ENCODE measurements at places on chromosomes 6 and 20.

DNA sequence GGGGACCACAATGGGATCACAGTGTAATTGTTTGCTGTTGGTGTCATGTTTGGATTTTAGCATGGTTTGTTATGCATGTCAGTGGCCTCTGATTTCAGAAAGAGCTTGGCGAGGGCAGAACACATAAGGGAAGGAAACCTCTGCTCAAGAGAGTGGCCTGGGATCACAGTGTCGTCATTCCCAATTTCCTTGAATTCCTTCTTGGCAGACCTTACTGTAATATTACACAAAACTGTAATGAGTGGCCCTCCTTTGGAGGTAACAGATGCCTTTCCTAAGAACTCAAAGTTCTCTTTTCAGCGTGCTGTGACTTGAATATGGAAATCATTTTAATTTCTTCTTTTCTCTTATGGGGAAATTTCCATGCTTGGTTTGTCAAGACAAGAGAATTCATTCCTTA is 46.9 kb downstream of the JAG1 start:
- no peak for DNase-seq

DNA sequence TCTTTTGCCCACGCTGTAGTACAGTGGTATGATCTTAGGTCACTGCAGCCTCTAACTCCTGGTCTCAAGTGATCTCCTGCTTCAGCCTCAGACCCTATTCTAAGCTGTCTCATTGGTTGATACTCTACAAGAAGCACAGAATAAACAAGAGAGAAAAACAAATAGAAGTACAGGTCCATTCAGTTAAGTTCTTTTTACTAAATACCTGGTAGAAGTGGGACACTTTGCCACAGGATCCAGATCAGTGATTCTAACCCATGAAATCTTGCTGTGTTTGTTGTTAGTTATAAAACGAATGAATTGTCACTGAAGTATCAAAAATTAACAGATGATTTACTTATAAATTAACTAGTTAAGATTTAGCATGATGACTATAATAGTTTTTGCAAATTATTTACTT is 76.7 kb downstream of the SCAND1 start:
- no peak for DNase-seq

GRCh38 chr6:17892097-17892686 is 95.2 kb downstream of the KIF13A start:
- DNase-seq = no peak

GRCh38 chr6:160253292-160253691 is 5.3 kb downstream of the SLC22A2 start:
- no peak for DNase-seq

DNA sequence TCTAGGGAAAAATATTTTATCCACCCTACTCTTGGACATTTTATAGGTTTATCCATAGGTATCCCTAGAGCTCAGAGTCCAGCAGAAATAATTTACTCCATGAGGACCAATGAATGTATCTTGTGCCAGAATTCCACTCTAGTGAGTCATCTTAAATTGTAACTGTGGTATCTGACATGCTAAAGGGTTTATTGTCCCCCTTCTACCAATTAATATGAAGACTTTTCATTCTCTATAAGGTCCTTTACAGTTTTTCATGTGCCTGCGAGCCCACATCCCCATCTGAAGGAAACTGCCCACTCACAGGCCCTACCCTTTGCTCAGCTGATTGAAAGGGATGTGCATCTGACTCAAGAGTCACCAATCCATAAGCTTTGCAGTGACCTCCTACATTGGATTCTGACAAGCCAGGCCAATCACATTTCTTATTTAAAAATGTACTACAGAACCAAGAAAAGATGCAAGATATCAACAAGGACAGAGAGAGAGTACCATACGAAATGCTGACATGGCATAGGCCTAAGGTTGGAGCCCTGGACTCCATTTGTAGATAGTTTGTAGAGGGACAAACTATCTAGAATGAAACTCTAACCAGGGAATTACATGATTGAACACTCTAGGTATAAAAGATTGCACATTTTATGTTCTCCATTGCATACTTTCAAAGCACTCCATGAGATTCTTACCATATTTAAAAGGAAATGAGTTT is 93.4 kb upstream of the DEFB112 start:
- no peak for DNase-seq

DNA sequence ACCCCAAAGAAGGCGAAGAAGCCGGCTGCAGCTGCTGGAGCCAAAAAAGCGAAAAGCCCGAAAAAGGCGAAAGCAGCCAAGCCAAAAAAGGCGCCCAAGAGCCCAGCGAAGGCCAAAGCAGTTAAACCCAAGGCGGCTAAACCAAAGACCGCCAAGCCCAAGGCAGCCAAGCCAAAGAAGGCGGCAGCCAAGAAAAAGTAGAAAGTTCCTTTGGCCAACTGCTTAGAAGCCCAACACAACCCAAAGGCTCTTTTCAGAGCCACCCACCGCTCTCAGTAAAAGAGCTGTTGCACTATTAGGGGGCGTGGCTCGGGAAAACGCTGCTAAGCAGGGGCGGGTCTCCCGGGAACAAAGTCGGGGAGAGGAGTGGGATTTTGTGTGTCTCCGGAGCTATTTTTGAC is 69.6 kb downstream of the HFE start:
- DNase-seq = no peak

GRCh38 chr20:57946559-57947315 is 236.9 kb upstream of the PMEPA1 start:
- DNase-seq = no peak

DNA sequence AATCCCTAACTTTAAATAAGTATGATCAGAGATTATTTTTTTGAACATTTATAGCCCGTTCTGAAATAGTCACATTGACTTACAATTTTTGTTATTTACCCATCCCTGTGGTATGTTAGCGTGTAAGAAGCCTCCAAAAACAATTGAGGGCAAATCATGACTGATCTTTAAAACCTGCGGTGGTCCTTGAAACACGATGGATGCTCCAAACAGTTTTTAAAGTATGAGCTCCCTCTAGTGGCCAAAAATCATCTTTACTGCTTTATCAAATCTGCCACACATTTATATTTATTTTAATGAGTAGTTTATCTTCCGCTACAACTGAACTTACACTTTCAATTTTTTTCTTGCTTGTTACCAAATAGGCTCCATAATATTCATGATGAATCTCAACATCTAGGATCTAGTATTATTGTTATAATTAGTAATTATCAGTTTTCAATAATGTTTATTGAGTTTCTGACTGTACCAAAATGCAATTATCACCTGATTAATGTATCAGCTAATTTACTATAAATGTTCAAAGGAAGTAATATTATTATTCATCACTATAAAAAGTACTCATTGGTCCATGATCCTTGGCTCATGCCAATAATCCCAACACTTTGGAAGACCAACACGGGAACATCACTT is 52.2 kb downstream of the MARCKS start:
- DNase-seq = no peak

DNA sequence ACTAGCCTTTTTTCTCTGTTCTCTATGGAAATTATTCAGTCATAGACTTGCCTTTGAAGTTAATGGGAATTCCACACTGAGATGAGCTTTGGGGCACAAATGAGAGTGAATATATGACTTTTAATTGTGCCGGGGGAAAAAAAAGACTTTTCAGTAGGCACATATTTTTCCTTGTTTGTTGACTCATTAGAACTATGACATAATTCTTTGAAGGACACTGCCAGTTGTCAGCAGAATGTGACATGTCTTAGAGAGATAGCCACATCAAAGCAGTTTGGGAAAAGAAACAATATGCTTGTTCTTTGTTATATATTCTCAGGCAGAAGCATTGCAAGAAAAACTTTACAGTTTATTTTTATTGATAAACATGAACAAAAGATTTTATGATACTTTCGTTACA is 138.3 kb downstream of the COL9A1 start:
- no peak for DNase-seq

DNA sequence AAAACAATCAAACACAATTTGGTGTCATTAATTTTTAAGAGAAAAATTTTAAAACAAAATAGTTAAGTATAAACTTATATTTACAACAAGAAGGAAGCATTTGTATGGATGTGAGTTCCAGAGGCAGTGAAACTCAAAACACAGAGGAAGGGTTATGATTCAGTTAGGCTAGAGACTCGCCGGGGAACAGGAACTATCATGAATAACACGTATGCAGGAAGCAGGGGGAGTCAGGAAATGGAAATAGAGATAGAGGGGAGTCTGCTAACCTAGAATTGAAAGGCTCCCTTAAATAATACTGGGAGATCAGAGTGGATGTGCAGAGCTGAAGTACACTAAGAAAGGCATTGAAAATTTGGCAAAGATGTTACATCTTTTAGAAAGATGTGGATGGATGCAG is 14.2 kb upstream of the HLA-DRB1 start:
- no peak for DNase-seq

- DNase-seq = no peak
These were observed 23.7 kb downstream of the SULF2 start for GRCh38 chr20:47761482-47762047.

DNA sequence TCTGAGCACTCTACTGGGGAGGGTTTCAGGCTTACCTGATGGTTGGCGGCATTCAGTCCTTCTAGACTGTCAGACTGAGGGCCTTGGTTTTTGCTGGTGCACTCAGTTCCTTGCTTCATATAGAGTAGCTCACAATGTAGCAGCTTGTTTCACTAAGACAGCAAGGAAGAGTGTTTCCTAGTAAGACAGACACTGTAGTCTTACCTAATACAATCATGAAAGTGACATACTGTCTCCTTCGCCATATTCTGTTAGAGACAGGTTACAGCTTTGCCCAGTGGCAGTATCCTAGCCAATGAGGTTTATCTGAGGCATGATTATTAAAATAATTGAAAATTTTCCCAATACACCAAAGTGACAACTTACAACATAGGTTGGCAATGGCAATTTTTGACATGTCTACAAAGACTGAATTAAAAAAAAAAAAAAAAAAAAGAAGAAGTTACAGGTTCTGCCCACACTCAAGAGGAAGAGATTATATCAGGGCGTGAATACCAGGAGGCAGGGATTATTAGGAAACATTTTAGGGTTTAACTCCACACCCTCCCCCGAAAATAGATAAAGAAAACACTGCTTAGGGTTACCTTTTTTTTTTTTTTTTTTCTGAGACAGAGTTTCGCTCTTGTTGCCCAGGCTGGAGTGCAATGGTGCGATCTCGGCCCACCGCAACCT is 66.8 kb downstream of the SCAND1 start:
- no peak for DNase-seq

DNA sequence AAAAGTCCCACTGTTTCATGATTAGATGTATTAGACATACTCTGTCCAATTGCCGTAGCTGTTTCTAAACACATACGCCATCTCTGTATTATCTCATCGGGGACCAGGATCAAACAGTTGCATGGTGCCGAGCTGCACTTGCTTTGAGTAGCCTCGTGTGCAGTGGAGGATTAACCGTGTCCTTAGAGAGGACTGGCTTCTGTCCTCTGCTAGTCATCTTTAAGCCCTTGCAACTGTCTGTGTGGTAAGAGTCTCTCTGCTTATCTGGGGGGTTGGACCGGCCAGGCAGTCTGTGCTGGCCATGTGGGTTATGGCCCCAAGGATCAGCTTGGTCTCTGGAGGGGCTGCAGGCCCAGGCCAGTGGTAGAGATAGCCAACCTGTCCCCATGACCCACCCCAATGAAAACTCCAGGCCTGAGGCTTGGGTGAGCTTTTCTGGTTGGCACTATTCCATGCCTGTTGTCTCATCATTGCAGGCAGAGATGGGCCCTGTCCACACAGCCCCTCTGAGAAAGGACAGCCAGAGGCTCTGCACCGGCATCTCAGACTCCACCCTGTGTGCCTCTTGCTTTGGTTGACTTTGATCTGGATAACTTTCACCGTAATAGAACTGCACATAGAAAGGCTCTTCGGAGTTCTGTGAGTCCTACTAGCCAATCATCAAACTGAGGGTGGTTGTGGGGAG is 137.3 kb upstream of the SNX9 start:
- no peak for DNase-seq

DNA sequence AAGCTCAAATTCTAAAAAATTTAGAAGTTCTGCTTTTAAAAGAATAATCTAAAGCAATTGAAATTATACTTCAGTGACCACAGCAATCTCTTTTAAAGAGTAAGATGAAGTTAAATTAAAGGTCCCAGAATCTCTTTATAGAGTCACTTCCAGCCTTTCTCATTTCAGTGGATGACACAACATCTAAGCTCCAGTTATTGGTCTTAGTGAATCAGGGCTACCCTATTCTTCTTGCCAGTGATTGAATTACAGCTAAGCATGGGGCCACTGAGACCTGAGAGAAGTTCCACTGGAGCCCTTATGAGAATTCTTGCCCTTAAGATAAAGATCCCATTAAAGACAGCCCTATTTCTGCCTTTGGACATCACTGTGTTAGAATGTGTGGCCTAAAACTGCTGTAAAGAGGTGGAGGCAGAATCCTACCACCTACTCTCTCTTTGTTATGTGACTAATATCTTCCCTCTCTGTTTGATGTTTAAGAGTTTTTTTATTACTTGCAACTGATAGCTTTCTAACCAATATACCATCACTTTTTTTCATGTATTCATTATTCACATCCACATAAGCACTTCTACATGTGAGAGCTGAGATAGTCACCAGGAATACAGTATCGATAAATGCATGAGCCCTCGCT is 128.6 kb downstream of the UNC5CL start:
- no peak for DNase-seq

- no peak for DNase-seq
These were observed 46.9 kb downstream of the GINS1 start for GRCh38 chr20:25454153-25454900.

DNA sequence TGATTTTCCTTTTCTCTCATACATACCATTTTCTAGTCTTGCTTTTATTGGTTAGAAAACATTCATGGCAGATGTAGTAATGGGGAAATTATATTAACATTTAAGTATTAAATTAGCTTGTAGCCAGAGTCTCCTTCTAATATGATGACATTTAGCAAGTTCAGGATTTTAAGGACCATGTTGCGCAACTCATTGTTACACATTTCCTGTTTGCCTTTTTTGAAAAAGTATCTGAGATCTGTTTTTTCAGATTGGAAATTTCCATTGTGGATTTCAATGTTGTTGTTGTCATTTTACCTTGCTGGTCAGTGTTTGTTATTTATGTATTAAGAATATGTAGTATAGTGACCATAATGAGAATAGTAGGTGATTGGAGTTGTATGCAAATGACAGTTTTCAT is 38.7 kb downstream of the CDKAL1 start:
- no peak for DNase-seq

- DNase-seq = no peak
These were observed 39.0 kb upstream of the ASXL1 start for GRCh38 chr20:32319100-32319499.

DNA sequence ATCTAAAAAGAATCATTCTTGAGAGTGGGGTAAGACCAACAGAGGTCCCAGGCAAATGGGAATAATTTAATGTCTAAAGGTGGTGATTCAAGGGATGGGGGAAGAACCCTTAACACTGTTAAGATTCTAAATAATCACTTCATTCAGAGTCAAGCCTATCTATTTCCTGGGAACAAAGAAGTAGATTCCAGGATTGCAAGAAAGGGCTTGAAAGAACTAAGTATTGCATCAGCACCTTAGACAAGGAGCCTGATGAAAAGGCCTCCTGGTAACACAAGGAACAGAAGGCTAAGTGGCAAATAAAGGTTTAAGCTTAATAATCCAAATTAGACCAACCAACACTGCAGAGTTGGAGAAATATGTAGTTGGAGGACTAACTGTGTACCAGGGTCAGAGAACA is 620.7 kb upstream of the BTBD3 start:
- no peak for DNase-seq

GRCh38 chr6:66496659-66497058 is 789.6 kb upstream of the EYS start:
- no peak for DNase-seq

Measured in stimulated activated CD4-positive, alpha-beta T cell treated with anti-CD3 and anti-CD28 coated beads, Interleukin-1b, Interleukin-23, amount 100 ng/mL, for 1 hour (primary cell).